ENCODE measurements at places on chromosomes 6 and 20. TPM values are rescaled to one million over a fixed set of nuclear protein-coding genes. Genes with fewer than 3 reads are reported as not detected.

The C6orf163 gene
- total RNA-seq = 4.0 TPM

The PSORS1C1 gene
- not detected for total RNA-seq

The TREML1 gene
- total RNA-seq = not detected

The CTCFL gene
- total RNA-seq = not detected

The MAS1 gene
- total RNA-seq = not detected

The ENPP5 gene
- 0.59 TPM for total RNA-seq

The CGA gene
- total RNA-seq = not detected

The SUPT3H gene
- 12.5 TPM for total RNA-seq

The MUC21 gene
- total RNA-seq = not detected

The TRIM15 gene
- not detected for total RNA-seq

The OPRM1 gene
- total RNA-seq = not detected

The AKIRIN2 gene
- 57.4 TPM for total RNA-seq

GRCh38 chr20:44040202-44040915 lies 125.7 kb downstream of the TOX2 start:
- no peaks in the 10 kb centered on the region for H3K4me1 ChIP-seq
- H3K27me3 ChIP-seq = no peaks in the 10 kb centered on the region
- H3K27ac ChIP-seq = no peak overlapping the region
- H3K4me3 ChIP-seq = no peak overlapping the region
- no peaks in the 10 kb centered on the region for H3K36me3 ChIP-seq

- H3K4me1 ChIP-seq = no peaks in the 10 kb centered on the region
- no peaks in the 10 kb centered on the region for H3K27me3 ChIP-seq
- no peak overlapping the region for H3K4me3 ChIP-seq
- H3K27ac ChIP-seq = no peak overlapping the region
These were observed 274.7 kb downstream of the TFAP2A start for GRCh38 chr6:10140136-10140535.

GRCh38 chr6:168535711-168536110 lies 94.7 kb downstream of the SMOC2 start:
- no peak for DNase-seq
- H3K4me3 ChIP-seq = no peak overlapping the region
- H3K36me3 ChIP-seq = no peaks in the 10 kb centered on the region
- H3K27me3 ChIP-seq = no peaks in the 10 kb centered on the region
- no peak overlapping the region for H3K27ac ChIP-seq
- H3K4me1 ChIP-seq = no peaks in the 10 kb centered on the region

- no peak for DNase-seq
- H3K27ac ChIP-seq = no peak overlapping the region
- H3K36me3 ChIP-seq = no peaks in the 10 kb centered on the region
- H3K4me1 ChIP-seq = no peaks in the 10 kb centered on the region
- H3K27me3 ChIP-seq = no peaks in the 10 kb centered on the region
These were observed 213.2 kb downstream of the C6orf118 start for GRCh38 chr6:165096209-165096608.

GRCh38 chr6:34157851-34158250 lies 12.0 kb upstream of the GRM4 start:
- no peak overlapping the region for H3K4me3 ChIP-seq
- no peak for DNase-seq
- H3K4me1 ChIP-seq = peaks cover 3% of the 10 kb centered on the region
- no peaks in the 10 kb centered on the region for H3K36me3 ChIP-seq
- no peak overlapping the region for H3K27ac ChIP-seq

DNA sequence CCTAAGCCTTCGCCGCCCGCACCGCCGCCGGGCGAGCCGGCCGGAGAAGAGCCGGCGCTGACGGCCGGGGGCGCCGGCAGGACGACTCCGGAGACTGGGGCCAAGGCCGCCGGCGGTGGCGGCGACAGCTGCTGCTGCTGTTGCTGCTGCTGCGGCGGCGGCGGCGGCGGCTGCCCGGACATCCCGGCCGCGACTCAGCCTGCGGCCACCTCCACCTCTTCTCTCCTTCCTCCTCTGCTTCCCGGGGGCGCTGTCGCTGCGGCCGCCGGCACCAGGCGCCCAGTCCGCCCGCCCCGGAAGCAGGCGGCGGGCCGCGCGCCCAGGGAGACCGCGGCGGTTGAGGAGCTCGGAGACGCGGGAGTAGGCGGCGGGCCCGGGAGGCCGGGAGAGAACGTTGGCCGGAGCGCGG lies 307 bp downstream of the RANBP9 start:
- H3K27ac ChIP-seq = peak overlapping the region; percentile 77
- H3K4me3 ChIP-seq = no peak overlapping the region
- no peaks in the 10 kb centered on the region for H3K27me3 ChIP-seq
- no peak for DNase-seq
- no peaks in the 10 kb centered on the region for H3K36me3 ChIP-seq
- H3K4me1 ChIP-seq = peaks cover 12% of the 10 kb centered on the region

DNA sequence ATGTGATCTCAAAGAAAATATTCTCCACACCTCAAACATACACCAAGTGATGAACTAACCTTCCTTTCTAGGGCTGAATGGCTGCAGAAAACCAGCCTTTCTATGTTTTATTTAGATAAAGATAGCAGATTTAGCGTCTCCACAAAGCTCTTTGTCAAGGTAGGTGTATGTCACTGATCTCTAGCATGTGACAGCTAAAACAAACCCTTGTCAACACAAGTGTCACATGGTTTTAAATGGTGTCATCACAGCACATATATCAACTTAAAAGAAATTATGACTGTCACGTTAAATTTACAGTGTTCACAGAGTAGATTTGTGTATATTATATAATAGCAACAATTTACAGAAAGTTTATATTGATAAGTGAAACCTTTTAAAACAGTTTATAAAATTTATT lies 58.3 kb downstream of the TENT5A start:
- H3K27ac ChIP-seq = no peak overlapping the region
- H3K4me1 ChIP-seq = no peaks in the 10 kb centered on the region
- no peaks in the 10 kb centered on the region for H3K36me3 ChIP-seq

GRCh38 chr20:63119121-63119962 lies 96.6 kb downstream of the YTHDF1 start:
- peaks cover 3% of the 10 kb centered on the region for H3K27me3 ChIP-seq
- H3K4me1 ChIP-seq = no peaks in the 10 kb centered on the region
- no peak overlapping the region for H3K4me3 ChIP-seq
- no peak overlapping the region for H3K27ac ChIP-seq
- H3K36me3 ChIP-seq = no peaks in the 10 kb centered on the region

DNA sequence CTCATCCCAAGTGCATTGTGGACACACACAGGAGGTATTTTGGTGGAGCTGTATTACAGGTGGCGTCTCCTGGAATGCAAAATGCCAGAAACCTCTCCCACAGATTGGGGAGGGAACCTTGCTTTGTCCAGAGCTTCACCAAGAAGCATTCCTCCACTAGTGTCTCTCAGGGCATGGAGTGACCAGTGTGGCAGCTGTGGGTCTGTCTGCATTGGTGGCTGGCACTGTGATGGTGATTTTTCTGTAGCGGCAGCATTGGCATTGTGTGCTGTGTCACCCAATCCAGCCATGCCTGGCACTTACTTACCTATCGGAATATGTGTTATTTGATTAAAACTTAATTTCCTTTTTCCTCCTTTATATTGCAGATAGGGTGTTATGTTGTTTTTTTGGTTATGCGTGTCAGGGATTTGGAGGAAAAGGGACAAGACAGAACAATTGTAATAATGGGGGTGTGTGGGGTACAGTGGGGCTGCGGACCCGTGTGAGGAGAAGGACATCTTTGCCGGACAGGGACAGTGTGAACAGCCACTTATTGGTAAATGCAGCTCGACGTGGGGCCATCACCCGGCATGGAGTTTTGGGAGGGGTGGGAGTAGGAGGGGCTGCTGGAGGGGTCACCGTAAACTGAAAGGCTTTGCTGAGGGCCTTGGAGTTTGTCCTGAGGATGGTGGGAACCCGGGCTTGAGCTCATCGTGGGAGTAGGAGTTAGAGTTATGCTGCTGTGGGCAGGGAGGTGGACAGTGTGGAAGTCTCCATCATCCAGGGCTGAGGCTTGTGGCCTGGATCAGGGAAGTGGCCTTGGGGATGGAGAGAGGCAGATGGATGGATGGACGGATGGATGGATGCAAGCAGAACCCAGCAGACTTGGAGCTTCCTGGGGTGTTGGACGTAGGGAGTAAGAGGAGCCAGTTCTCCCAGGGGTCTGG lies 105.0 kb downstream of the SYCP2 start:
- H3K36me3 ChIP-seq = no peaks in the 10 kb centered on the region
- no peaks in the 10 kb centered on the region for H3K4me1 ChIP-seq
- H3K27ac ChIP-seq = no peak overlapping the region
- DNase-seq = no peak
- no peaks in the 10 kb centered on the region for H3K27me3 ChIP-seq

DNA sequence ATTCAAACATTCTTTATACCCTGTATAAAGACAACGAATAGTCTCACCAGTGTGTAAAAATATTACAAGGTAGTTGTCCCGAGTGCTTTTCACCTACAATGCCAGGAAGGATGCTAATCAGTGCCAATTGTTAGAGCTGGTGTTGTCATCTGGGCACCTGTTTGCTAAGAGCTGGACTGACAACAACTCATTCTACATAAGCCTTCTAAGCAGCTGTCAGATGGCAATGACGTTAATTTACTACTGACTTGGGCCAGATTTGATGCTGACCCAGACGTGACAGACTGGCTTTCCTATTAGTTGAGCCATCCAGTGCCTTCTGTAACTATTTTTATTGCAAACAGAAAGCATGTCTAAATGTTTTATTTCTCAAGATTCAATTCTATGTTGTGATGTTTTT lies 355.2 kb downstream of the ADGRB3 start:
- H3K27ac ChIP-seq = no peak overlapping the region
- no peaks in the 10 kb centered on the region for H3K4me1 ChIP-seq
- no peak for DNase-seq

- no peak overlapping the region for H3K4me3 ChIP-seq
- no peaks in the 10 kb centered on the region for H3K36me3 ChIP-seq
- H3K27ac ChIP-seq = no peak overlapping the region
- H3K27me3 ChIP-seq = no peaks in the 10 kb centered on the region
These were observed 215.3 kb upstream of the KCNQ5 start for GRCh38 chr6:72406517-72406916.

GRCh38 chr6:34391786-34392496 lies 528 bp downstream of the NUDT3 start:
- H3K27me3 ChIP-seq = no peaks in the 10 kb centered on the region
- H3K4me1 ChIP-seq = peaks cover 16% of the 10 kb centered on the region
- H3K36me3 ChIP-seq = no peaks in the 10 kb centered on the region
- peak; percentile 60 for DNase-seq
- peak overlapping the region; percentile 85 for H3K27ac ChIP-seq

GRCh38 chr6:136410201-136411024 lies 120.8 kb upstream of the BCLAF1 start:
- DNase-seq = no peak
- H3K27ac ChIP-seq = no peak overlapping the region
- no peak overlapping the region for H3K4me3 ChIP-seq
- H3K36me3 ChIP-seq = no peaks in the 10 kb centered on the region

DNA sequence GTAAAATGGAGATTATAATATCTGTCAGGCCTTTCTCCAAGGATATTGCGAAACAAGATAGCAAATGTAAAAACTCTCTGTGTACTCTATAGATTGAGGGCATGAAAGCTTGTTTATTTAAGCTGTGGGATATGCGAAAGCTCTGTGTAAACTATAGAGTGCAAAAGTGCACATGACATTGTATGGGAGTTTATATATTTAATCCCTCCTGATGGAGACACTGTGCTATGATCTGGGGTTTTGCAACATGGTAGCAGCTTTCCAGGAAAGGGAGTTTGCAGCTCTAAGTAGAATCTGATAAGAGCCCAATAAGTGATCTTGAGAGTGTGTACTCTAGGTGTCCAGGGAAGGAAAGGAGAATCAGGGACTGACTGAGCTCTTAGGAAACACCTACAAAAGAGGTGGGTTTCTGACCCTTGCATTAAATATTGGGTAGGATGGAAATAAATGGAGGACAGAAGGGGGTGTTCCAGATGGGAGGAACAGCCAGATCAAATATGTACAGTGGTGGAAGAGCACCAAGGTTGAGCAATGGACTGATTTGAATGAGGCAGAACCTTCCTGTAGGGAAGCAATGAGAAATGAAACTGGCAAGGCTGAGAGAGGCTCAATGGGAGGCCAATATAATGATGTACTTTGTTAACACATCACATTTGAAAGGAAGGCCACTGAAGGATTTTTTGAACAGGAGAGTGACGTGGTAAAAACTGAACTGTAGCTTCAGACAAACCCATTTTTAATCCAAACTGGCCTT lies 450.1 kb downstream of the GJA1 start:
- H3K36me3 ChIP-seq = no peaks in the 10 kb centered on the region
- no peak overlapping the region for H3K4me3 ChIP-seq
- H3K4me1 ChIP-seq = no peaks in the 10 kb centered on the region
- no peaks in the 10 kb centered on the region for H3K27me3 ChIP-seq

DNA sequence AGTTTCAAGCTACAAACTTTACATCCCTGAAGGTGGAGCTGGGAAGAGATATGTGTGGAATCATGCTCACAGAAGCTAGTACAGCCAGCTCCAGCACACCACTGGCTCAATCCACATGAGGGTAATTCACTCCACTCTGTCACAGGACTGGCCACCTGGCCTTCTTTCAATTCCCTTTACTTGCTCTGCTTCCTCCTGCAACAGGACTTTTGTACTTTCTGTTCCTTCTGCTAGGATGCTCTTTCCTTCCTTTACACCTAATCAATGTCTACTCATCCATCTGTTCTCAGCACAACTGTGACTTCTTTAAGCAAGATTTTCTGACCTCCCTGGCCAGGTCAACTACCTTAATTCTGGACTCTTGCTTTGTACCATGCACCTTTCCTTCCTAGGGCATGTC lies 39.4 kb upstream of the MYB start:
- no peak for DNase-seq
- H3K4me1 ChIP-seq = no peaks in the 10 kb centered on the region
- H3K4me3 ChIP-seq = no peak overlapping the region
- H3K27ac ChIP-seq = no peak overlapping the region
- H3K27me3 ChIP-seq = no peaks in the 10 kb centered on the region

- H3K36me3 ChIP-seq = no peaks in the 10 kb centered on the region
- H3K4me3 ChIP-seq = no peak overlapping the region
- H3K27ac ChIP-seq = no peak overlapping the region
- DNase-seq = no peak
- H3K4me1 ChIP-seq = peaks cover 10% of the 10 kb centered on the region
- H3K27me3 ChIP-seq = no peaks in the 10 kb centered on the region
These were observed 32.4 kb downstream of the JPH2 start for GRCh38 chr20:44154521-44155001.

DNA sequence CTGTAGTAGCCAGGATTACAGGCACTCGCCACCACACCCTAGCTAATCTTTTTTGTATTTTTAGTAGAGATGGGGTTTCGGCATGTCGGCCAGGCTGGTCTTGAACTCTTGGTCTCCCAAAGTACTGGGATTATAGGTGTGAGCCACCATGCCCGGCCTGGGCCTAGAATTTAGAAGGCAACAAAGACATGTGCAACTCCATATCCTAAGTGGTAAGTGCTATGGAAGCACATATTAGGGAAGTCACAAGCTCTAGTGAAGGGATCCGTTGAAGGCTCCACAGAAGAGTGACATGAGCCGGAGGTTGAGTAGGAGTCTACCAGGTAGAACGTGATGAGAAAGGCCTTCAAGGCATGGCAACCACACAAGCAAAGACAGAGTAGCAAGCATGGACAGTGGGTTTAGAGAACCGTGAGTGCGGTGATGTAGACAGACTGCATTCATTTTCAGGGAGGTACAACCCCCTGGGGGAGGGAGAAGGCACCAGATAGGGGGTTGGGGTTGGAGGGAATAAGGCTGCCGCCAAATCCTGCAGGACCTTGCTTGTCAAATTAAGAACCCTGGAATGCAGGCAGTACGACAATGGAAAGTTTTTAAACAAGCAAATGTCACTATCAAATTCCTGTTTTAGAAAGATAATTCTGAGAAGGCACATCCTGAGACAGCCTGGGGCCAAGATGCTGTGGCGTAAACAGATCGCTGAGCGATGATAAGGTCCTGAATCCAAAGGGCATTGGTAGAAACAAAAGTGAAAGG lies 50.2 kb downstream of the ARHGAP18 start:
- H3K4me3 ChIP-seq = no peak overlapping the region
- no peaks in the 10 kb centered on the region for H3K36me3 ChIP-seq
- no peaks in the 10 kb centered on the region for H3K4me1 ChIP-seq
- no peak for DNase-seq

Data from naive thymus-derived CD4-positive, alpha-beta T cell (primary cell).